Urothelium cell line (cell line): ENCODE measurements at places on chromosomes 2 and 18.

GRCh38 chr2:131145040-131145439, 39.9 kb downstream of the PLEKHB2 start:
- no peak for DNase-seq

GRCh38 chr2:215839816-215840215, 173.5 kb downstream of the MREG start:
- DNase-seq = no peak

- no peak for DNase-seq
Observed at GRCh38 chr2:175930504-175930903, 71.6 kb downstream of the LNPK start.

DNA sequence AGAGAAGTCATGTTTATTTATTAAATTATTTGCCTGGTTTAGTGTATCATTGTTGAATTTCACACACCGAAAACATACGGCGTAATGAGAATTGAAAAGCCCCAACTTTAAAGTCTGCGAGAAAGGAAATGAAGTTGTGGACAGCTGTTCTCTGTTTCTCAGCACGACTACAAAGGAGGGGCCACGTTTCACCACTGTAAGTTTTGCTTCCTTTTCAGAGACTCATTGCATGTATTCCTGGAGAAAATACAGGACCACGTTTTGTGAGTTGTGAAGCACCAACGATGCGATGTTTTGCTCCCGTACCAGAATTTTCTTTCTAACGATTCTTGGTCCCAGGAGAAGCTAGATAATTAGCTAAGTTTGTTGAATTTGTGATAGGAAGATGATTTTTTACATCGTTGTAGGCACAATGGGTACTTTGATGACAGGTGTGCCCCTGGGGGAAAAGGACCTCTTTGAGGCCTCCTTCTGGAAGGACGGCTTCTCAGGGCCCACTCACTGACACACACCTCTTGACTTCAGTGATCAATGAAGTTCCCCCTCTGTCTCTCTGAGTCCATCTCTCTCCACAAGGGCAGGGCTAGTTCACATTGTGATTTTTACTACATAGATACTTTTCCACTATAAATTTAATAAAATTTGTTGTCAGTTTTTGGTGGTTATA, 23.7 kb upstream of the ACKR3 start:
- no peak for DNase-seq

GRCh38 chr2:240582781-240583180, 3.8 kb upstream of the CAPN10 start:
- no peak for DNase-seq
